ENCODE measurements at places on chromosomes 13 and 19.

DNA sequence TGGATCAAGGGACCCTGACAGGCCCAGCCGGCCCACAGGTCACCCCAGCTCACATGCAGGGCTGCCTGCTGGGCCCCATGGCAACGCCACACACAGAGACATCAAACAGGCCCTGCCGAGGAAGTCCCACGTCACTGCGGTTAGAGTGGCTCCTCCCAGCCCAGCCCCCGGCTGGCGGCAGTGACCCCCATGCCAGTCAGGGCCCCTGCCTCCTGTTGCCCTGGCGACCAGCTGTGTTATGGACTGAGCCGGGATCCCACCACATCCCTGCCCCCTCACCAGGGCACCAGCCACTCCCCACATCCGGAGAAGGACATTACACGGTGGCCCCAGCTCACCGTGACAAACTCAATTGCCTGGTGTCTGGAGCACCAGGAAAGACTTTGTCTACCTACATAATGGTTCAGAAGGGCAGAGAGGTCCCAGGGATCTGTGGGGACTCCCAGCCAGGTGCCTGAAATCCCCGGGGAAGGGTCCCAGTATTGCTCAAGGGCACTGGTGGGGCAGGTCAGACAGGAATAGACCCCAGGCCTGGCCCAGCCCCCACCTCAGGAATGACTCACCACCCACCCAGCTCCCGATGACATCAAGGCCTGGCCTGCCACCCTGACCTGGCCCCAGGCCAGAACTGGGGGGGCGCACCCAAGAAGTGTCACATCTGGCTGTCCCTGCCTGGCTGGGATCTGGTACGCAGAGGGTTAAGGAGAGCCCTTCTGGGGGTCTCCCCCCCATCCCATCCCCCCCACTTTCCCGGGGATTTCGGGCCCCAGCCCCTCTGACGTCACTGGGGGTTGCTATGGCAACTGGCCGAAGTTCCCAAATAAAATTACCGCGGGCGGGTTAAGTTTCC lies 30.2 kb upstream of the NANOS3 start:
- DNase-seq = peak; percentile 98

GRCh38 chr19:9967326-9967725 lies 31.0 kb upstream of the OLFM2 start:
- no peak for DNase-seq

GRCh38 chr19:5691822-5692722 lies 2.0 kb downstream of the RPL36 start:
- DNase-seq = peak; percentile 56

- DNase-seq = no peak
Measured at GRCh38 chr13:51628059-51628852, 44.0 kb downstream of the WDFY2 start.

GRCh38 chr13:28725046-28725610 lies 6.4 kb upstream of the SLC46A3 start:
- DNase-seq = no peak

DNA sequence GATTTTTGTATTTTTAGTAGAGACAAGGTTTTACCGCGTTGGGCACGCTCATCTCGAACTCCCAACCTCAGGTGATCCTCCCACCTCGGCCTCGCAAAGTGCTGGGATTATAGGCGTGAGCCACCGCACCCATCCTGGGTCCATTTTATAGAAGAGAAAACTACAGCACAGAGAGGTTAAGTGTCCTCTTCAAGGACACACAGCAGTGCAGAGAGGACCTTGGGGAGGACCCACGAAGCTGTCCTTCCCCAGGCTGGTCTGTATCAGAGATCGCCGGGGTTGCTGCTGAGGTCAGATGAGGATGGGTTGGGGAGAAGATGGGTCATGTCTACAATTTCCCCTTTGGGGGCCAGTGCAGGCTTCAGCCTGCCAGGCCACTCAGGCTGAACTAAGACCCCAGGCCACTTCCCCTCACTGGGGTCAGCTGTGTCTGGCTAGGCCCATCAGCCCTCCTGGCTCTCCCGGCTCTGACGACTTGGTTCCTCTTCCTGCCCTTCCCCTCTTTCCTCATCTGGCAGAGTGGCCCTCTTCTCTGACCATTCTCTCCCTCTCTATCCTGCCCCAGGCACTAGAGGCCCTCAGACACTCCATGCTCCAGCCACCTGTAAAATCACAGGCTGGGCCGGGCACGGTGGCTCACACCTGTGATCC lies 9.6 kb downstream of the MYO1F start:
- no peak for DNase-seq

- DNase-seq = no peak
Measured at GRCh38 chr19:39411081-39411831, 1.2 kb upstream of the PLEKHG2 start.

- no peak for DNase-seq
Measured at GRCh38 chr19:1065606-1066109, 1.3 kb upstream of the ARHGAP45 start.

Data from stimulated activated CD8-positive, alpha-beta memory T cell treated with anti-CD3 and anti-CD28 coated beads, Interleukin-4, amount 100 ng/mL, for 48 hours (primary cell).